ENCODE measurements at places on chromosomes 16 and 17.

DNA sequence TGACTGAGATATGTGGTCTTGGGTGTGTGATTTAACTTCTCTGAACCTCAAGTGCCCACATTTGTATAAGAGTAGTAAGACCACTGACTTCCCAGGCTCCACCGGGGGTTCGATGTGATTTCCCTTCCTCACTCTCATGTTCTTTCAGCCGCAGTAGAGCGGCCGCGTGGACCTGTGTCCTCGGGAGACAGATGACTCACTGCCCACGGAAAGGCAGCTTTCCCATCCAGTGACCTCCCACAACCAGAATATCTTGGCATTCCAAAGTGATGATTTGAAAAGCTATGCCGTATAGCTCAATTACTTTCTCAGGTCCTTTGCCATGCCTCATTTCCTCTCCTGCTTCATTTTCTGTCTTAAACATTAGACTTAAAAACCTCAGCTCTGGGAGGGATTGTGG is 73.6 kb downstream of the IL21R start:
- no peak for DNase-seq

- no peak for DNase-seq
Measured at GRCh38 chr16:68296693-68297092, 14.1 kb downstream of the SLC7A6OS start.

DNA sequence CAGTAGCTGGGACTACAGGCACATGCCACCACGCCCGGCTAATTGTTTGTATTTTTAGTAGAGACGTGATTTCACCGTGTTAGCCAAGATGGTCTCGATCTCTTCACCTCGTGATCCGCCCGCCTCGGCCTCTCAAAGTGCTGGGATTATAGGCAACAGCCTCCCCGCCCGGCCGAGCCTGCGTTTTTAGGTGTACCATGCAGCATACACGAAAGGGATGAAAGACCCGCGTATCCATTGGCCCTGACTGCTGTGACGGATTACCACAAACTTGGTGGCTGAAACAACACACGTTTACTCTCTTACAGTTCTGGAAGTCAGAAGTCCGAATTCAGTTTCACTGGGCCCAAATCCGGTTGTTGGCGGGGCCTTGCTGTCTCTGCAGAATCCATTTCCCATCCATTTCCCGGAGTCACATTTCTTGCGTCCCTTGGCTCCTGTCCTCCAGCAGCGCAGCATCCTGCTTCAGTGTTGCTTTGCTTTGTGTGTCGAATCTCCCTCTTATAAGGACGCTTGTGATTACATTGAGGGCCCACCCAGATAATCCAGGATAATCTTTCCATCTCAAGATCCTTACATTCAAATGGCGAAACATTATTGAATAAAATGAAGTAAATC is 8.3 kb upstream of the GUCY2D start:
- no peak for DNase-seq

- DNase-seq: no peak
Measured at GRCh38 chr17:72565758-72566157, 444.9 kb downstream of the SOX9 start.

DNA sequence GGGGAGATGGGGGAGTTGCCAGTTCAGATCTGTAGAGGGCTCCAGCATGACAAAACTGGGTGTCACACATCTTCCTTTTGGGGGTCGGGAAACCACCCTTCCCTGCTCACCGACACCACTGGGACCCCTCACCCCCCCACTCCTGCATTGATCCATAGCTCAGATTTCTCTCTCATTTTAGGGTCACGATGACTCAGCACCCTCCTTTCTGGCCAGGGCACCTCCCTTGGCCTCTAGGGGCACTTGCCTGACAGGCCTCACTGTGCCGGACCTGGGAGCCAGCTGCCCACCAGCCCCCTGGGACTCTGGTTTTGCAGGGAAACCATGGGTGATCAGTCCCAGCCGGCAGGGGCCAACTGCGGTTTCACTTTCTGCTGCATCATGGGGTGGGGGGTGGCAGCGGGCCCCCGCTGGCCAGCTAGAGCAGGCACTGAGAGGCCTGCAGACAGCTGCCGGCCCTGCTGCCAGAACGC is 239.4 kb downstream of the MRTFB start:
- DNase-seq: no peak

Data from stimulated activated CD4-positive, alpha-beta T cell treated with anti-CD3 and anti-CD28 coated beads, Interleukin-2, amount 100 ng/mL, for 4 hours (primary cell).